Gastrocnemius medialis (tissue), 4 donors: ENCODE measurements at places on chromosomes 4 and X. TPM values are rescaled to one million over a fixed set of nuclear protein-coding genes. Genes with fewer than 3 reads are reported as not detected.
A peak's percentile ranks its signal among the peaks of the same experiment; 100 is the strongest.

DNA sequence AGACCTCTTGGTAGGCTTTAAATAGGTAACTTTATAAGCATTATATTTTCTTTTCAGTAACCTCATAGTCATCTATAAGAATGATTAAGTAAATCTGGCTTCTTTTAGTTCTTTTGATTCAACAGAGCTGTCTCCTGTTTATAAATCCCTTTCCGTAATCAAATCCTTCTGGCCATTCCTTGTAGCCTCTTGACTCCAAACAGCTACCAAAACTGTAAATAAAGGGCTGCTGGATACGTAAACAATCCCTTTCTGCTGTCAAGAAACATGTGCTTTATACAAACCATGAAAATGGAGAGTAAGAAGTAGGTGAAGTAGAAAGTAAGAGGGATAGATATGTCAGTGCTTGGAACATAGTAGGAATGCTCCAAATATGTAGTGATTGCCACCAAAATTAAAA is 183.2 kb upstream of the CASK start:
- no peaks in the 10 kb centered on the region for H3K4me1 ChIP-seq
- H3K27me3 ChIP-seq, result no peaks in the 10 kb centered on the region
- no peak overlapping the region for H3K4me3 ChIP-seq
- H3K27ac ChIP-seq, result no peak overlapping the region
- DNase-seq, result no peak

DNA sequence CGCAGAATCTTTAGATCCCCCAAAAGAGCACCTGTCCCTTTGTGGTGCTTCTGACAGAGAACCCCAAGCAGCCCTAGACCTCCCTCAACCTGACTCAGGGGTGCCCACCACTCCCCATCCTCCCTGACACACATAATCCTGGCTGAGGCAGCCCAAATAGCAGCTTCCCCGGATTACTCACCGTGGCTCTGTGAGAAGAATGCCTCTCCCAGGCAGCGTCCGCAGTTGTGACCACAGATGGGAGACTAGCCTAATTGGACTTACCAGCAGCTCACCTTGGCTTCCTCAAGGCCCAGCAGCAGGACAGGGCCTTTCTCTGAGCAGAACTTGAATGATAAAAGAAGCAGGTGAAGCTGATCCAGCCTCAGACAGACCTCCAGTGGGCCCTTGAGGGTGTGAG is 10.3 kb upstream of the ODAPH start:
- no peaks in the 10 kb centered on the region for H3K27me3 ChIP-seq
- DNase-seq, result no peak
- H3K4me1 ChIP-seq, result no peaks in the 10 kb centered on the region
- H3K27ac ChIP-seq, result no peak overlapping the region
- H3K36me3 ChIP-seq, result no peaks in the 10 kb centered on the region

GRCh38 chr4:76753814-76754213 is 144.1 kb downstream of the SOWAHB start:
- H3K4me1 ChIP-seq, result no peaks in the 10 kb centered on the region
- no peaks in the 10 kb centered on the region for H3K27me3 ChIP-seq
- no peak overlapping the region for H3K27ac ChIP-seq
- H3K36me3 ChIP-seq, result no peaks in the 10 kb centered on the region
- DNase-seq, result no peak
- H3K4me3 ChIP-seq, result no peak overlapping the region

GRCh38 chr4:139902321-139903320 is 237.0 kb downstream of the MGST2 start:
- peak overlapping the region; percentile 35 for H3K27ac ChIP-seq
- peaks cover 15% of the 10 kb centered on the region for H3K4me1 ChIP-seq
- no peak for DNase-seq
- H3K27me3 ChIP-seq, result no peaks in the 10 kb centered on the region
- no peaks in the 10 kb centered on the region for H3K36me3 ChIP-seq

GRCh38 chrX:71870208-71871098 is 40.2 kb upstream of the NHSL2 start:
- no peaks in the 10 kb centered on the region for H3K4me1 ChIP-seq
- no peaks in the 10 kb centered on the region for H3K27me3 ChIP-seq
- H3K36me3 ChIP-seq, result no peaks in the 10 kb centered on the region
- no peak overlapping the region for H3K4me3 ChIP-seq
- no peak for DNase-seq
- H3K27ac ChIP-seq, result no peak overlapping the region

GRCh38 chrX:101025126-101025525 is 26.8 kb downstream of the TRMT2B start:
- H3K27ac ChIP-seq, result no peak overlapping the region
- no peaks in the 10 kb centered on the region for H3K4me1 ChIP-seq
- H3K27me3 ChIP-seq, result no peaks in the 10 kb centered on the region
- H3K4me3 ChIP-seq, result no peak overlapping the region
- no peak for DNase-seq
- peaks cover 28% of the 10 kb centered on the region for H3K36me3 ChIP-seq

DNA sequence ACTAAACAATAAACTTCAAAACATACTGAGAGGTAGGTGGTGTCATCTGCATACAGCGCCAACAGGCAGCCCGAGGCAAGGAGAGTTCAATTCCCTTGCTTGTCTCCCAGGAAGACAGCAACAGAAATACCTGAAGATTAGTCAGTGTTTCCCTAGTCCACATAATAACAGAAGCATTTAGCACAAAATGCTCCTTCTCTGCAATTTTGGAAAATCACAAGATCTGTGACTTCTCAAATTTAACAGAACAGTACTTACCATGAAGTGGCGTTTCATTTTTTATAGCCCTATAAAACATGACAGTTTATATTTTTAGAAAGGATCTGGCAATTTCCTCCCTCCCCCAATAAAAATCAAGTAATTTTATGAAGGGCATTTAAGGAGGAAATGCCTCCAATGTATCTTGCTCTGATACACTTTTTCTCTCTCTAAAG is 67.1 kb upstream of the MYOZ2 start:
- no peak overlapping the region for H3K27ac ChIP-seq
- H3K36me3 ChIP-seq, result no peaks in the 10 kb centered on the region
- no peaks in the 10 kb centered on the region for H3K27me3 ChIP-seq
- H3K4me1 ChIP-seq, result no peaks in the 10 kb centered on the region
- no peak for DNase-seq

DNA sequence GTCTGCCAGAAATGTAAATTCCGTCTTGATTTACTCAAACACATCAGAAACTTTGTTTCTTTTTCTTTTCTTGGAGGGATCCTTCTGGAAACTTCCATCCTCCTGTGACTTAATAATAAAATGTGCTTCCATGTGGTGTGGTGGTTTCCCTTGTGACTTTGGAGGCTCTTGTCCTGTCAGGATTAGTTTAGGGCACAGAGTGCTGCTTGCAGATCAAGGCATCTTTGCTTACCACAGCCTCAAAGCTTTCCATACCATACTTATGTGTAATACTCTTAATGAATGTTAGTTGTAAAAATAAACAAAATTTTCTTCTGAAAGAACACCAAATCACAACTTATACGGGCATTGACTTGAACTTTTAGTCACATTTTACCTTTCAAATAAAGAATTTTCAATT is 27.4 kb downstream of the GBA3 start:
- no peak overlapping the region for H3K27ac ChIP-seq
- H3K27me3 ChIP-seq, result no peaks in the 10 kb centered on the region
- no peak for DNase-seq
- H3K4me1 ChIP-seq, result no peaks in the 10 kb centered on the region
- no peaks in the 10 kb centered on the region for H3K36me3 ChIP-seq

GRCh38 chrX:133005616-133006015 is 47.2 kb upstream of the HS6ST2 start:
- H3K4me1 ChIP-seq, result no peaks in the 10 kb centered on the region
- no peaks in the 10 kb centered on the region for H3K27me3 ChIP-seq
- H3K36me3 ChIP-seq, result no peaks in the 10 kb centered on the region

DNA sequence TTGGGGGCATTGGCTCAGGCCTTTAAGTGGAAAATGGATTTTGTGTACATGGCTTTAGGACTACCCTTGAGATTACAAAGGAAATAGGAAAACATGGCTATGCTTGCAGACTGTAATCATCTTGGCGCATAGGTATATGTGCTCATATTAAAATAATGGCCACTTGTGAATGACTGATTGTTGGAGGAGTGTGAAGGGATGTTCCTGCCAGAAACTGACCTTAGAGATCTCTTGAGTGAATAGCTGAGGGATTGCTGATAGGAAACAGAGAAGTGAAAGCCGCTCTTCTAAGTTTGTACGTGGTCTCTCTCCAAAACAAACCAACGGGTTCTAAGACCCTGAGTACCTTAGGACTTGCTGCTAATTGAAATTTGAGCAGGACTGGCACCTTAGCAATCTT is 186.0 kb downstream of the MGST2 start:
- no peak for DNase-seq

- H3K27ac ChIP-seq, result no peak overlapping the region
- H3K27me3 ChIP-seq, result no peaks in the 10 kb centered on the region
- no peaks in the 10 kb centered on the region for H3K4me1 ChIP-seq
- no peaks in the 10 kb centered on the region for H3K36me3 ChIP-seq
- peak overlapping the region; percentile 21 for H3K4me3 ChIP-seq
- DNase-seq, result no peak
Measured at GRCh38 chrX:24646745-24647182, 383 bp downstream of the PCYT1B start.

DNA sequence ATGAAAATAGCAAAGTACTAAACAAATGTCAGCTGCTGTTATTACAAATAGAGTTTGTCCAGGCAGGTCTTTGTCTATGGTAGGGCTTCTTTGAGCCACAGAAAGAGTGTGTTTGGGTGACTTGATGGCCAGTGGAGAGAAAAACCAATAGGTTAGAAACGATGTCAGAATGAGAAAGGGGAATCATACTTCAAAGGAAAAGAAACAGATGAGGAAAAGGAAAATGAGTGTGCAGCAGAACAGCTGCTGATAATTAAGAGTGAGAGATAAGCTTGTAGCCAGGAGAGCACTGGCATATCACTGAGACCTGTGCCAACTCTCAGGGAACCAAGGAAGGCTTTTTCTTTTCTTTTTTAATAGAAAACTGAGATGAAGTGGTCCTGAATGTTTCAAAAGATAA is 257.2 kb downstream of the ARHGAP24 start:
- no peak overlapping the region for H3K27ac ChIP-seq
- H3K4me1 ChIP-seq, result no peaks in the 10 kb centered on the region
- H3K36me3 ChIP-seq, result no peaks in the 10 kb centered on the region
- no peaks in the 10 kb centered on the region for H3K27me3 ChIP-seq

DNA sequence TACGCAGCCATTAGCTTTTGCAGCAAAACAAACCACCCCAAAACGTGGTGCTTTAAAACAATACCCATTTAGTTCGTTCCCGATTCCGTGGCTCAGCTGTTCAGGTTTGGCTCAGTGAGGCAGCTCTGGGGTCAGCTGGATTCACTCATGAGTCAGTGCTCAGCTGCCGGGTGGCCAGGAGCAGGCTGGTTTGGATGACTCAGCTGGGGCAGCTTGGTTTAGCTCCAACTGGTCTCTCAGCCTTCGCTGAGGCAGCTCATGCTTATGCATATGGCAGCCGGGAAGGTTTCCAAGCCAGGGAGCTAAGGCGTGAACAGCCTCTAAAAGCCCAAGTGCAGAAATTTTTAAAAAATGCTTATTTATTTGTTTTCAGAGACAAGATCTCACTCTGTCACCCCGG is 13.3 kb upstream of the CD99 start:
- peaks cover 12% of the 10 kb centered on the region for H3K4me1 ChIP-seq
- no peaks in the 10 kb centered on the region for H3K36me3 ChIP-seq
- H3K4me3 ChIP-seq, result no peak overlapping the region
- H3K27me3 ChIP-seq, result no peaks in the 10 kb centered on the region

- peak overlapping the region; percentile 72 for H3K27ac ChIP-seq
- H3K36me3 ChIP-seq, result peaks cover under 1% of the 10 kb centered on the region
- peak overlapping the region; percentile 32 for H3K4me3 ChIP-seq
- no peaks in the 10 kb centered on the region for H3K27me3 ChIP-seq
Measured at GRCh38 chr4:119138046-119138445, 2.4 kb downstream of the MYOZ2 start.

DNA sequence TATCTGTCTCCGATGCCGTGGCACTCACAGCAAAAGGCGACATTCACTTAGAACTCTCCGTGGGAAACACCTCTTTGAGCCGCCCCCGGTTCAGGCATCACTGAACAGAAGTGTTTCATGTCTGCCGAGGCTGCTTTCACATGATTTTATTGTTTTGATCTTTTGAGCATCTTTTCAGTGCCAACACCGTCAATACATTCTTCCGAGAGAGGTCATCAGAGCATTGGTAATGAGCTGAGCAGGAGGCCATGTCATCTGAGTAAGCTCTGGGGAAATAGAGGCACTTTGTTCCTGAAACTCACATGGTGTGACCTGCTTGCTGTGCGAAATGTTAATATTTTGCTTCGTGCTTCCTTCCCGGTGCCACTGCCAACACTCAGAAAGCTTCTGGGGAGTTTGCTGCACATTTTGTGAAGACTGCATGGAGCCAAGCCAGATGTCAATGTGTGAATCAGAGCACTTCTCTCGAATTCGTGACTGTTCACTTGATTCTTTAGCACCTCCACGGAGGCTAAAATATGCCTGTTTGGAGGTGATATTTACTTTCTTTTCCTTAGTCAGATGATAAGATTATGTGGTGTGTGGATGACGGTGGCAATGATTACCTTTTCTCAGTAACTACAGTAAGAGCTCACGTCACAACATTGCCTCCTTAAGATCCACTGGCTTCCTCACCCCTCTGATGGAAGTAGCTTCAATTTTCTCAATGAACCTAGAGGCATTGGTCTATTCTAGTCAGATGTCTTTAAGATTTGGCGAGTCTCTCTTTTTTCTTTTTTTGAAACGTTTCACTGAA is 222.3 kb upstream of the HS3ST1 start:
- no peaks in the 10 kb centered on the region for H3K4me1 ChIP-seq
- H3K27ac ChIP-seq, result no peak overlapping the region
- H3K4me3 ChIP-seq, result no peak overlapping the region
- DNase-seq, result no peak

- H3K4me1 ChIP-seq, result no peaks in the 10 kb centered on the region
- H3K27ac ChIP-seq, result peak overlapping the region; percentile 69
- DNase-seq, result peak; percentile 40
- peak overlapping the region; percentile 58 for H3K4me3 ChIP-seq
Measured at GRCh38 chrX:11427453-11428071, 134.3 kb downstream of the AMELX start.

- no peaks in the 10 kb centered on the region for H3K36me3 ChIP-seq
- H3K27ac ChIP-seq, result no peak overlapping the region
- H3K4me1 ChIP-seq, result no peaks in the 10 kb centered on the region
- no peak for DNase-seq
- no peak overlapping the region for H3K4me3 ChIP-seq
- H3K27me3 ChIP-seq, result no peaks in the 10 kb centered on the region
Measured at GRCh38 chrX:113868177-113868576, 715.7 kb upstream of the HTR2C start.

DNA sequence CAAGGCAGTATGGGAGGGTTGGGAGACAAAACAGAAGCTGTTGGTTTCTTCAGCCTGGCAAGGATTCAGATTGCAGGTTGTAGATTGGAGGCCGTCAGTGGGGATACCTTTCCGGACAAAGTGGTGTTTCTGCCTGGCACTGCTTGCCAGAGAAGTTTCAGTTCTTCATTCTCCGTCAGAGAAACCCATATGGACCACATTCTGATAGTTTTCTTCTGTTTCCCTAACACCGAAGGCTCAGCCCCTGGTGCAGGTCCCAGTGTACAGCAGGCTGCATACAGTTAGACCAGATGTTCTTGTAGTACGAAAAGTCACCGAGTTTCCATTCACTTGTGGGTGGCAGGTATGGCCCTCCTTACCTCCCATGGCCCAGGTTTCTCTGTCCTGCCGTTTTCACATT is 107.3 kb downstream of the PTTG2 start:
- H3K27me3 ChIP-seq, result no peaks in the 10 kb centered on the region
- no peaks in the 10 kb centered on the region for H3K36me3 ChIP-seq
- no peak overlapping the region for H3K4me3 ChIP-seq
- H3K4me1 ChIP-seq, result peaks cover 12% of the 10 kb centered on the region

NUDT11 gene
- 0.49 TPM for total RNA-seq

ITGB1BP2 gene
- total RNA-seq, result 17.1 TPM

ZIC3 gene
- total RNA-seq, result not detected

MGARP gene
- not detected for total RNA-seq
